ENCODE measurements at places on chromosomes 2 and 18.
A peak's percentile ranks its signal among the peaks of the same experiment; 100 is the strongest.

DNA sequence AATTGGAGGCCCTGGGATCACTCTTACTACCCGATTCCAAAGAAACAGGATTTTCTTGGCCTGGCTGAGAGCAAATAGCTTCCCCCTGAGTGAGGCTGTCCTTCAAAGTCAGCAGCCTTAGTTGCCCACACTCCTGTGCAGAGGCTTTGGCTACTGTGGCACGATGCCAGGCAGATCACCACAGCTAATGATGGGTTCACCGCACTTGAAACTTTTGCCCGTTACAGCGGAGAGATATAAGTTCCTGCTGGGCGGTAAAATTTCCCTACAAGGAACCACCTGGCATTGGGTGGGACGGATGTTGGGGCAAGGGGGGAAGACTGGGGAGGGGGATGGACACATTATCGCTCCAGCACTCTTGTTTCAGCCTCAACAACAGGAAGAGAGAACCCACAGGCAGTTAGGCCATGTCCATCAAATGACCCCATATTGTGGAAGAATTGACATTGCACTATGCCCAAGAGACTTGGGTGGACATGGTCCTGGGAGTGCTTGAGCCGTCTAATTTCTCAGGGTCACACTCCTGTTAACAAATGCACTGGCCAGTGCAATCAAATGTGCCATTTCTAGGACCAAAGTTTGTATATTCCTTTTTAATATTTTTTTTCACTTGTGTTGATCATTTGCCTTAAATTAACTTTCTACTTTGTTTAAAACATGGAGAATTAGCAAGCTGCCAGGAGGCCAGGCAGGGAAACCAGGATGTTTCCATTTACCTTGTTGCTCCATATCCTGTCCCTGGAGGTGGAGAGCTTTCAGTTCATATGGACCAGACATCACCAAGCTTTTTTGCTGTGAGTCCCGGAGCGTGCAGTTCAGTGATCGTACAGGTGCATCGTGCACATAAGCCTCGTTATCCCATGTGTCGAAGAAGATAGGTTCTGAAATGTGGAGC lies 4.4 kb downstream of the IL1B start:
- no peak for DNase-seq

DNA sequence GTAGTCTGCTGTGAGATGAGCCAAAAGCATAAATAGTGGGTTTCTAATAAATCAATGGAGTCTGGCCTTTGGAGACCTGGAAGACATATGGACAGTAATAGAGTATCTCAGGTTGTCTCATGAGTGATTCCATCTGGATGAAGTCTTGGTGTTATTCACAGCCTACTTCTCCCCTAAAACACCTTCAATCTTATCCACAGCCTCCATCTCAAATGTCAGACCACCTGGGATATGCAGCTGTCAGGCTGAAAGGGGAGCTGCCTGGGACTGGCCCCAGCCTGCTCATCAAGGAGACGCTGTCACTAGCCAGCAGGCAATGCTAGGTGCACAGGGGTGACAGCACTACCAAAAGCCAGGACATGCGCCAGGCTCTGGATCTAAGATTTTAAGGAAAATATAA lies 684.0 kb upstream of the ZEB2 start:
- DNase-seq, result no peak

DNA sequence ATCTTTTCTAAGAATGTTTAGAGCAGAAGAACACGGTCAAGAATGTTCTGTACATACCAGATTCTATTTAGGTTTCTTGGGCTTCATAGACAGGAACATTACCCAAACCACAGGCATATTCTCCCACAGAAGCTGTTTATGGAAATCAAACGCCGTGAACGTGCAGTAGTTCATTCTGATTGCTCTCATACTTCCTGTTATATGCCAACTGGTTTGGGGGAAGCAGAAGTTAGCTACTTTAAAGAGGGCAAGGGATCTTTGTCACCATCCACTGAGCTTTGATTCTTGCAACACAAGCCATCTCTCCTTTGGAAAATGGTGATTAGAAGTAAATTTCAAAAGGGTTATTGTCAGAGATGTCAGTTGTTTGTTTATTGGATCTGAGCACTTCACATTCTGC lies 182.2 kb upstream of the NRP2 start:
- no peak for DNase-seq

DNA sequence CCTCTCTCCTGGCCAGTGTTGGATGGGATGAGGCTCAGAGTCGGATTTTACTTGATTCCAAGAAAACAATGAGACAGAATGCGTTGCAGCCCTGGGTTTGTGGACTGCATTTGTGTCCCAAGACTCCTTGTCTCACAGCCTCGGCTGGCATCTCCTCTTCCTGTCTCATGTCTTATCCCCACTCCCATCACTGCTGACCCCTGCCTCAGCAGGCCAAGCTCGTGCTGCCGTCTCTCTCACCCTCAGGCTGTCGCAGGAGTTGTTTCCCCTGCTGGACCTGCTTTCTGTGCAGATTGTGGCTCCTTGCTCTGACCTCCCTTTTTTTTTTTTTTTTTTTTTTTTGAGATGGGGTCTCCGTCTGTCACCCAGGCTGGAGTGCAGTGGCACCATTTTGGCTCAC lies 70.2 kb upstream of the RALBP1 start:
- DNase-seq, result no peak

- DNase-seq, result peak; percentile 88
Measured at GRCh38 chr2:239267288-239267951, 133.4 kb downstream of the HDAC4 start.

- DNase-seq, result no peak
Measured at GRCh38 chr2:162974771-162975170, 136.2 kb upstream of the KCNH7 start.

DNA sequence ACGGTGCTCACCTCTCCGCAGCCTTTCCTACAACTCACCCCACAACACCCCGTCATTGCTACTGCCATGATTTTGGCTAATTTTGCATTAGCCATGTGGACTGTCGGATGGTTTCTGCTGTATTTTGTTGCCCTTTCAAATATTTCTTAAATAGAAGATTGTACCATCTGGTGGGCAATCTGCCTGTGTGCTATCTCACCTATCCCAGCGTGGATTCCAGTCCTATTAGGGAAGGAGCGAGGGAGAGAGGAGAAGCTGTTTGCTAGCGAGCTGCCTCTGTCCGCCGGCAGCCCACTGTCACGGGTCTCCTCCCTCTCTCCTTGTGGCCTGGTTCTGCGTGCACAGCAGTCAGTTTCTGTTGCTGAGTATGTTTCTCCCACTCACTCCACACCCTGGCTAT lies 336.2 kb downstream of the TXNL1 start:
- no peak for DNase-seq

DNA sequence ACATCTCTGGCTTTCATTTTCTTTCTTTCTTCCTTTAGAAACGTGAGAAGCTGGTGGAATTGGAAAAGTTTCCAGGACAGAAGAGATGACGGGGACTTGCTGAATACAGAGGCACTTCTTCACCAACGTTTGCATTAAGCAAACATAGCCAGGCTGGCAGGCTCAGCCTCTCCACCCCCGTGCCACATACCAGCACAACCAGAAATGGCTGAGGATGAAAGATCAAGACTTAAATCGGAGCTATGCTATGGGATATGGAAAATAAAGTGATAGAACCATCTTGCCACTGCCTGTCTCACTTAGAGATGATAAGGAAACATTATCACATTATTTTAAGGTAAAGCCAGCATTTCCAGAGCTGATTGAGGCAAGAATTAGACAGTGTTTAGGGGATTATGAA lies 483.3 kb downstream of the BCL11A start:
- no peak for DNase-seq

- no peak for DNase-seq
Measured at GRCh38 chr2:113156278-113157117, 17.3 kb upstream of the PSD4 start.

- no peak for DNase-seq
Measured at GRCh38 chr18:10946058-10946457, 203.3 kb downstream of the PIEZO2 start.

- no peak for DNase-seq
Measured at GRCh38 chr2:72080286-72081145, 67.1 kb downstream of the CYP26B1 start.

DNA sequence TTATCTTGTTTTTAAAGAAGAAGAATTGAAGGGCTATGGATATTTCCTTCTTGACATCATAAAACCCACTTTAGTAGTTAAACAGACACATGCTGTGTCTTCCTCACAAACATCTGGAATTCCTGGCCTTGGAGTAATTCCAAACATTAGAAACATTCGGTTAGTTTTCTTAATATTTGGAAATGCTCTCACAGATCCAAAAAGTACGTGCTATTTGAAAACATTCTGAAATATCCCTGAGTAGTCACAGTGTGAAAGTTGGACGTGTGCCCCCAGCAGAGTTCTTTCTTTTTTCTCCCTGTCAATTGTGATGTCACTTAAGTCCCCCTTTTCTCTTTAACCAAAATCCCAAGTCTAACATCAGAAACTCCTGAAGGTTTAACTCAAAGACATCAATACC lies 91.3 kb downstream of the ANTXR1 start:
- DNase-seq, result no peak

DNA sequence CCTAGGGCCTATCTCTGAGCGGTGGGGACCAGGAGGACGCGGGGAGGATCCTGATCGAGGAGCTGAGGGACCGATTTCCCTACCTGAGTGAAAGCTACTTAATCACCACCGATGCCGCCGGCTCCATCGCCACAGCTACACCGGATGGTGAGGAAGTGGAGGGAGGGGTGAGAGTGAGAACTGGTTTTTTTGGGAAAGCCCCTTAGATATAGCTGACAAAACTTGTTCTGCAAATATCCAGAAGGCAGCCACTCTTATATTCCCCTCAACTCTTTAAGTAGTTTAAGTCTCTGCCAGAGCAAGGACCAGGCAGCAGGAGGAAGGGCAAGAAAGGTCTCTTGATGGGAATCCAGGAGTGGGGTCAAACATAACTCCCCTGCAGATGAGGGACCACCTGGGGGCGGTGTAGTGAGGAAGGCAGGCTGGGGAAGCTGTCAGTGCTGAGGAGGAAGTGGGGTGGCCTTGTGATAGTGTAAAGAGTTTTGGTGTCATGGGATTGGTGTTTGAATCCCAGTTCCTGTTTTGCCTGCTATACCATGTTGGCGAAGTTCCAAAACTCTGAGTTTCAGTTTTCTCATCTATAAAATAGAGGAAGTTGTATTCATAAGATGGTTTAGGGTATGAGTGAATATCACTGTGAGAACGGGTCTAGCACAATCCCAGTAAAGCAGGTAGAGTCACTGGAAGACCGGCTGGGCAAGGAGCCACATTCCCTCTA lies 3.4 kb downstream of the NAGK start:
- peak; percentile 62 for DNase-seq

- DNase-seq, result no peak
Measured at GRCh38 chr2:207792244-207792785, 22.6 kb upstream of the FZD5 start.

DNA sequence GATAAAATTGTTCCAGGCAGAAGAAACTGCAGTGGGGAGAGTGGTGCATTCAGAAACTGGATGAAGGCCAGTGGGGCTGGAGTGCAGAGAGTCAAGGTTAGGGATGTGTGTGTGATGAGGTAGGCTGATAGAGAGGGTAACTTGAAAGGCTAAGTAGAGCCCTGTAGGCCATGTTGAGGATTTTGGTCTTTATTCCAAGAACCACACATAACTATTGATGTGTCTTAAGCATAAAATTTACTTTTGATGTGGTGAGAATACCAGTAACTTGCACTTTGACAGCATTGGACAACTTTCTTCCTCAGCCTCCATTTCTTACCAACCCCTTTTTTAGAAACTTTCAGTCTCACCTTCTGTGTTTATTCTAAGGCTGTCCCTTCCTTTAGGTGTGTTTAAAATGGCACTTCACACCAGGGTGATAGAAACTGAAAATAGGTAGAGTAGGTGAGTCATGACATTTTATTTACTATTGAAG lies 22.6 kb downstream of the MTX2 start:
- DNase-seq, result no peak

- no peak for DNase-seq
Measured at GRCh38 chr18:35728676-35729075, 147.1 kb downstream of the GALNT1 start.

GRCh38 chr18:5253910-5254309 lies 41.6 kb downstream of the ZBTB14 start:
- no peak for DNase-seq

GRCh38 chr18:26448714-26449159 lies 99.6 kb downstream of the KCTD1 start:
- no peak for DNase-seq

GRCh38 chr2:52312486-52312885 lies 1280.6 kb upstream of the NRXN1 start:
- no peak for DNase-seq

DNA sequence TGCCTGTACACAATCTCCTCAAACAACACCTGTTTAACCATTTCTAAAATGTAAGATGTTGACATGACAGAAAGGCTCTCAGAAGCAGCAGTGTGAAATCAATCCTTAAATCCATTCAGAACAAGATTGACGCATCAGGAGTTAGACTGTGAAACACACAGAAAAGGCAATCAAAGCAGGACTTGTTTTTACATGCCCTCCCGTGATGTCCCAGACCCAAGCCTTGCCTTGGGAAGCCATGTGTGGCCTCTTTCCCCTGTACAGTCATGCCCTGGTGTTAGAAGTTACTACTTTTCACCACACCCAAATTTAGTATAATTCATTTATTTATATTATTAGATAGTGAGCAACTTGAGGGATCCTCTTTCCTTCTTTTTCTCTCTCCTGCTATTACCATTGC lies 115.7 kb downstream of the NCKAP5 start:
- DNase-seq, result no peak

DNA sequence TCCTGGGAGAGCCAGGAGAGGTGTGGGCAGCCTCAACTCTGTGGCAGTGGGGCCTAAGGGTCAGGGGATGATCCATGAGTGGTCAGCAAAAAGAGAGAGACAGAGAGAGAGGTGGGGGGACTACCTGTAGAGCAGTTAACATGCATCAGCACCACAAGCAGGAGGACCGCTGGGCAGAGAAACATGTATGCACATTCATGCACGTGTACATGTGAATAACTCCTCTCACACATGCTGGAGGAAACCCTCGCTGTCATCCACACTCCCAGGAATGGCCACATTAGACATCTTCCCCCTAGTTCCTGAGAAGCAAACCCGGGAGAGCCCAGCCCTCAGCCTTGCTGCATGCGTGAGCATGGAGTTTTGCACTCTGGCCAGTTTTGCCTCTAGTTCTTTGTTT lies 166.1 kb downstream of the SMAD7 start:
- no peak for DNase-seq

GRCh38 chr2:189260361-189260814 lies 80.8 kb upstream of the COL5A2 start:
- no peak for DNase-seq

- DNase-seq, result no peak
Measured at GRCh38 chr2:70708376-70709199, 59.4 kb downstream of the ADD2 start.

DNA sequence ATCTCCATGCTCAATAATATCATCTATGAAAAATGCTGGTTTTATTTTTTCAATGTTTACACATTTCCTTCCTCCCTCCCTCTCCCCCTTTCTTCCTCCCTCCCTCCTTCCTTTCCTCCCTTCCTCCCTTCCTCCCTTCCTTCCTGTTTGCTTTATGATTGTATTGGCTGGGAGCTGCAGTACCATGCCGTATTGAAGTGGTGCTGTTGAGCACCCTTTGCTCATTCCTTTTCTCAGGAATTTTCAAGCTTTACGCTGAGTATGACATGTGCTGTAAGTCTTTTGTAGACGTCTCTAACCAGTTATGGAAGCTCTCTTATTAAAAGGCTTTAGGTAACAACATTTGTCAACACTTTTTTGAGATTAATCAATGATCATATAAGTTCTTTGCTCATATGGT lies 100.4 kb downstream of the SNTG2 start:
- DNase-seq, result no peak

Measured in GM12891 (cell line).